ENCODE measurements at places on chromosomes 16 and 17. TPM values are rescaled to one million over a fixed set of nuclear protein-coding genes. Genes with fewer than 3 reads are reported as not detected.

Gene MLYCD
- 2.9 TPM for total RNA-seq

DNA sequence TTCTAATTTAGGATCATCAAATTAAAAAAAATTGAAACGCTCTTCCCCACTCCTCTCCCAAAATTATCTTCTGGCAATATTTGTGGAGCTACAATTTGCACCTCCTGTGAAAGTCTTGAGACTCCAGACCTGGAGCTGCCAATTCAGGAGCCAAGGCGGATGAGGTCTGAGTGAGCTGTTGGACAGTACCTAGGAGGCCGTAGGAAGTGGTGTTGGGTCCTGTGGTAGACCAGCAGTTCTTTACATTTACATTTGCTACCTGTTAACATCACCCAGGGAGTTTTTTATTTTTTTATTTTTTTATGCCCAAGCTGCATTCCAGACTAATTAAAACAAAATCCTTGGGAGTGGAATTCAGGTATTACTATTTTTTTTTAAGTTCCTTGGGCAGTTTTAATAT lies 271.0 kb downstream of the PHKB start:
- no peak for DNase-seq

GRCh38 chr16:78620291-78620690 lies 520.8 kb downstream of the WWOX start:
- DNase-seq, result no peak

DNA sequence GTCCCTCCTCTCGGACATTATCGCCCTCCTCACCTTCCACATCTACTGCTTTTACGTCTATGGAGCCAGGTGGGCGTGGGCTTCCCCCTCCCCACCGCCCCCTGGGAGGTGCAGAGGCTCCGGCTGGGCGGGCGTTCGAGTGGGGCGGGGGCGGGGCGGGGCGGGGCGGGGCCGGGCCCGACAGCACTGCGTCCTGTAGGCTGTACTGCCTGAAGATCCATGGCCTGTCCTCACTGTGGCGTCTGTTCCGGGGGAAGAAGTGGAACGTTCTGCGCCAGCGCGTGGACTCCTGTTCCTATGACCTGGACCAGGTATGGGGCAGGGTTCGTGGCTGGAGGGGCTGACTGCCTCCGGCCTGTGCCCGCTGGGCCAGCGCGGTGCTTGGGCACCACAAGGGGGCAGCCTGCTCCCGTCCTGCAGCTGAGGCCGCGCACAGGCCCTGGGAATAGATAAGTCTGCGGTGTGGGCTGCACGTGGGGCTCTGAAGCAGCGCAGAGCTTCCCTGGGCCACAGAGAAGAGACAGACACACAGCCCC lies 9.2 kb downstream of the PIGQ start:
- no peak for DNase-seq

Measured in epithelial cell of proximal tubule (primary cell).